ENCODE measurements at places on chromosomes 2 and 18. TPM values are rescaled to one million over a fixed set of nuclear protein-coding genes. Genes with fewer than 3 reads are reported as not detected.

- no peak for DNase-seq
- no peaks in the 10 kb centered on the region for H3K36me3 ChIP-seq
- no peak overlapping the region for H3K27ac ChIP-seq
- peaks cover 5% of the 10 kb centered on the region for H3K4me1 ChIP-seq
These were observed 12.2 kb upstream of the ZAP70 start for GRCh38 chr2:97701186-97701585.

GRCh38 chr2:168136392-168136977, 110.9 kb downstream of the STK39 start:
- no peaks in the 10 kb centered on the region for H3K4me1 ChIP-seq
- no peak for DNase-seq
- peaks cover 11% of the 10 kb centered on the region for H3K36me3 ChIP-seq
- H3K27ac ChIP-seq, result no peak overlapping the region
- no peak overlapping the region for H3K4me3 ChIP-seq

DNA sequence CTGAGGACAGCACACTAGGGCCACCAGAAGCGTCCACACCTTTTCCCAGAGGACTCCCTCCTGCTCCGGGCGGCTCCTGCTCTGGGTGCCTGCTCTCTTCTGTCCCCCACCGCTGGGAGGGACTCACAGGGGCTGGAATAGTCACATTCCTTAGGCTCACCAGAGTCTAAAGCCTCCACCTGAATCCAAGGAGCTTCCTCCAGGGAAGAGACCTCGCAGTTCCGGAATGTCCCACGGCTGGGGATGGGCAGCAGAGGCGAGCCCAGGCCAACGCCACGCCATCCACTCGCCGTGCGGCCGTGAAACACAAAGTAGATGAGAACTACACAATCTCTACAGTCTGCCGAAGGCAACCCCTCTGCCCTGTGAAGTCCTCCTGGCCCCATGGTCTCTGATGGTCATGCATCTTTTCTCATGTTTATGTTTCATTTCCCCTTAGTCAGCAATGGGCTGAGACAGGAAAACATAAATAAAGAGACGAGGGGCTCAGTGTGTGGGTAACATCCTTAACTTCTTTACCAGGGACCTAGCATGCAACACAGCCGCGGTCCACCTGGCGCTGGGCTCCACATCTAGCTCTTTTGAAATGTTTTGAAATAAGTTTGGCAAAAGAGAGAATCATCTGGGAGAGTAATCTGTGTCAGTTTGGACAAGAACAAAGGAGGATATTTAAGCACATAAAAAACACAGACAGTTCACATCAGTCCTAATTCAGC, 98.4 kb downstream of the PXDN start:
- H3K27me3 ChIP-seq, result no peaks in the 10 kb centered on the region
- no peak overlapping the region for H3K4me3 ChIP-seq
- H3K4me1 ChIP-seq, result no peaks in the 10 kb centered on the region
- H3K27ac ChIP-seq, result no peak overlapping the region
- peaks cover 30% of the 10 kb centered on the region for H3K36me3 ChIP-seq
- DNase-seq, result no peak

The SERPINB3 gene
- total RNA-seq, result 21.2 TPM

GRCh38 chr2:128456281-128456680, 137.6 kb upstream of the HS6ST1 start:
- no peaks in the 10 kb centered on the region for H3K4me1 ChIP-seq
- no peak overlapping the region for H3K27ac ChIP-seq
- H3K27me3 ChIP-seq, result no peaks in the 10 kb centered on the region
- H3K36me3 ChIP-seq, result no peaks in the 10 kb centered on the region
- DNase-seq, result no peak
- H3K4me3 ChIP-seq, result no peak overlapping the region

The DSEL gene
- total RNA-seq, result 3.6 TPM

GRCh38 chr2:240324312-240325015, 111.0 kb upstream of the GPC1 start:
- H3K36me3 ChIP-seq, result no peaks in the 10 kb centered on the region
- peaks cover 18% of the 10 kb centered on the region for H3K27me3 ChIP-seq
- no peak overlapping the region for H3K4me3 ChIP-seq
- peaks cover 17% of the 10 kb centered on the region for H3K4me1 ChIP-seq
- H3K27ac ChIP-seq, result no peak overlapping the region

- H3K4me1 ChIP-seq, result no peaks in the 10 kb centered on the region
- H3K27me3 ChIP-seq, result no peaks in the 10 kb centered on the region
- no peak for DNase-seq
- no peak overlapping the region for H3K4me3 ChIP-seq
- no peak overlapping the region for H3K27ac ChIP-seq
- H3K36me3 ChIP-seq, result no peaks in the 10 kb centered on the region
These were observed 5.1 kb downstream of the AFF3 start for GRCh38 chr2:100137318-100137717.

The PROC gene
- total RNA-seq, result 7.1 TPM

The GALNT5 gene
- 0.98 TPM for total RNA-seq

GRCh38 chr2:238845583-238846377, 2.1 kb upstream of the TWIST2 start:
- H3K27me3 ChIP-seq, result peaks cover 71% of the 10 kb centered on the region
- no peak for DNase-seq
- no peaks in the 10 kb centered on the region for H3K36me3 ChIP-seq
- peaks cover 27% of the 10 kb centered on the region for H3K4me1 ChIP-seq
- H3K4me3 ChIP-seq, result peak overlapping the region; percentile 59
- H3K27ac ChIP-seq, result peak overlapping the region; percentile 89

DNA sequence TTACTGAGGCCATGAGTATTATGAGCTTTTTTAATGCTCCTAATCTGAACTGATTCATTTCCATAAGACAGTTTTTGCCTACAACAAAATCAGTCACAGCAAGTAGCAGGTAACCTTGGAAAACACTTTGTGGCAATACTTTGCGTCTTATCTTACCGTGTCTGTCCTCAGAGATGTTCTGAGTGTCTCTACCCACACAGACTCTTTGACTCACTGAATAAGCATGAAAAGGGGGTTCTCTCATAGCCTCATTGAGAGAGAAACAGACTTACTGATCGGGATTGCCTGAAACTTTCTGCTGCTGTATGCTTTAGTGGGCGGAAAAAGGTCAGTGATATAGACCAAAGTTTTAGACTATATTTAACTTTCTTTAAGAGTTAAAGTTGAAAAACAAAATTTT, 92.6 kb downstream of the MYL12B start:
- no peaks in the 10 kb centered on the region for H3K27me3 ChIP-seq
- no peaks in the 10 kb centered on the region for H3K36me3 ChIP-seq
- no peak for DNase-seq
- no peak overlapping the region for H3K27ac ChIP-seq
- peaks cover 9% of the 10 kb centered on the region for H3K4me1 ChIP-seq

The C2orf80 gene
- total RNA-seq, result not detected

The AQP12B gene
- total RNA-seq, result not detected

GRCh38 chr18:73101977-73102376, 234.2 kb upstream of the NETO1 start:
- H3K4me1 ChIP-seq, result no peaks in the 10 kb centered on the region
- no peak for DNase-seq
- H3K27ac ChIP-seq, result no peak overlapping the region
- no peaks in the 10 kb centered on the region for H3K27me3 ChIP-seq
- H3K36me3 ChIP-seq, result no peaks in the 10 kb centered on the region
- no peak overlapping the region for H3K4me3 ChIP-seq

The SPRED2 gene
- total RNA-seq, result 27.5 TPM

The FBXO48 gene
- 2.2 TPM for total RNA-seq

- no peaks in the 10 kb centered on the region for H3K36me3 ChIP-seq
- H3K27ac ChIP-seq, result no peak overlapping the region
- DNase-seq, result no peak
- peaks cover 2% of the 10 kb centered on the region for H3K4me1 ChIP-seq
- H3K4me3 ChIP-seq, result no peak overlapping the region
- H3K27me3 ChIP-seq, result no peaks in the 10 kb centered on the region
These were observed 36.5 kb downstream of the COLEC12 start for GRCh38 chr18:463827-464541.

DNA sequence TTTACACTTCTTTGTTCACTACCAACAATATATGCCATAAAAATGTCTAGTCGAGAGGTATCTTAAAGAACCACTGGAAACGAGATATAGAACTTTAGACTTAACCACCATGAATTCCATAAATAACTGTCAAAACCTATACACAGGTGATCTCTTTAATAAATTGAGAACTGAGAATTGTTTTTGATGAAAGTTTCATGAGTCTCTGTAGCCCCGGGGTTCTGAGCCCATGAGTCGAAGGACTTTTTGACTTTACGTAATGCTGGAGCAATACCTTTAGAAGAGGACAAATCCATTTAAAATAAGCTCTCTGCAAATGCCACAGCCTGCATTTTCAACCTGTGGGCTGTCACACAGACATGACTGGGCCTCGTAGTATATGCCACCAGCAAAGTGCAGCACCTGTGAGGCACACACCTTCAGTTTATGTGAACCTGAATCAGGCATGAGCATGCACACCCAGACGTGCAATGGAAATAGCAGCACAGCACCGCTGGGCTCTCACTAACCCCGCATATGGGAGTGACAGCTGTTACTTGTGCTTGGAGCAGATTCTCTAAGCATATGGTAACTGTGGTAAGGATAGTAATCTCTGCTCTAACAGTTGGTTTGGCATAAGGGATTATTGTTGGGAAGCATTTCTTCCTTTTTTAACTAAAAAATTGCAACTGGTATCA, 383.2 kb downstream of the SOCS6 start:
- H3K4me3 ChIP-seq, result no peak overlapping the region
- H3K36me3 ChIP-seq, result no peaks in the 10 kb centered on the region
- no peak for DNase-seq
- H3K27ac ChIP-seq, result no peak overlapping the region

- no peaks in the 10 kb centered on the region for H3K27me3 ChIP-seq
- peaks cover 4% of the 10 kb centered on the region for H3K36me3 ChIP-seq
- H3K27ac ChIP-seq, result no peak overlapping the region
- no peak overlapping the region for H3K4me3 ChIP-seq
These were observed 80.2 kb downstream of the ASAP2 start for GRCh38 chr2:9286554-9287399.

The TMEM247 gene
- total RNA-seq, result not detected

The PPP1R1C gene
- 2.0 TPM for total RNA-seq

GRCh38 chr2:11861044-11861443, 114.6 kb downstream of the LPIN1 start:
- no peak overlapping the region for H3K27ac ChIP-seq
- peaks cover 12% of the 10 kb centered on the region for H3K4me1 ChIP-seq
- DNase-seq, result no peak

- no peak for DNase-seq
- no peaks in the 10 kb centered on the region for H3K4me1 ChIP-seq
- no peak overlapping the region for H3K27ac ChIP-seq
- H3K36me3 ChIP-seq, result no peaks in the 10 kb centered on the region
These were observed 86.9 kb downstream of the FAM117B start for GRCh38 chr2:202721621-202722020.

DNA sequence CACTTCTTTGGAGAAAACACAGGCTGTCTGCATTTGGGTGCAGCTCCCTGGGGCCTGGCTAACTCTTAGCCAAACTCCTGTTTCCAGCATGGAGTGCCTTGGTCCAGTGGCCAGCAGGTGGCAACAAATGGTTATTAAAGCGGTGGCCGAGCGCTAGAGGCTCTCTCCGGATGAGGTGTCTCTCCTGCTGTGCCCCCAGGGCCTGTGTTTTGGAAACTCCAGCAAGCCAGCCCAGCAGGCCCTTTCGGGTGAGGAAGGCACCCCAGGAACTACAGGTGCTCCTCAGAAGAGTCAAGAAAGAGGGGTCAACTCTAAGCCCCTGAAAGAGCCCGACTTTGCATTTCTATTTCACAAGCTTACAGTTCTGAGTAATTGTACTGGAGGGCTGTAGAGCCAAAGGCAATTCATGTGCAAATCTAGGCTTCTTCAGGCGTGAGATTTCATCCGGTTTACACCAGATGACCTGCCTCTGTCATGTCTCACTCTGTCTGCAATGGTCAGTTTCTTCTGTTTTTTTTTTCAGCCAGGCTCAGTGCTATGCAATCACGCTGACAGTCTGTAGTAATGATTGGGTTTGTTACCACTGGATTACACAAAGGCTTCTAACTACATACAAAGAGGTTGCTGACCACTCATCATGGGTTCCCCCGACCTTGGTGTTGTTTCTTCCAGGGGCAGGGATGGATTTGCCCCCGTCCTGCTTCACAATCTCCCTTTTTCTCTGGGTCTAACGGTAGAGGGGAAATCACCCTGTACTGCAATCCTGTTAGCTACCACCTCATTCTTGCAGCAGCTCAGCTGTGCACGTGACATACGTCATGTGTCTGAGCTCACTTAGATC, 7.6 kb upstream of the CHRNA1 start:
- H3K4me1 ChIP-seq, result peaks cover 7% of the 10 kb centered on the region
- no peak overlapping the region for H3K4me3 ChIP-seq
- no peaks in the 10 kb centered on the region for H3K27me3 ChIP-seq
- no peak overlapping the region for H3K27ac ChIP-seq
- H3K36me3 ChIP-seq, result no peaks in the 10 kb centered on the region
- peak; percentile 77 for DNase-seq

DNA sequence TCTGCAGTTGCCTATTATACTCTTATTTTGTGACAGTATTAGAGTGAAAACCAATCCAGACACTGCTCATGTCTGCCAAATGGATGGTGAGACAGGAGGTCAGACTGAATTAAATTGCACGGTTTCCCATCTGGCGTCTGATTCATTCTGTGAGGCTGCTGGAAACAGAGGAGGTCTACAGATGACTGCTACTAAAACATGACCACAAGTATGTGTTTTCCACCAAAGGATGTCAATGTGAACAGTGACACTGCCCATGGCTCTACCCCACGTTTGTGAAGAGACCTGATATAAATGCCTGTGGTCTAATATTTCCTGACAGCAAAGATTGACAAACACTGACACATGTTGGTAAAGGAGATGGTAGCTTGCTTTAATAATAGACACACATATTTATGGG, 104.3 kb upstream of the ST6GAL2 start:
- H3K27me3 ChIP-seq, result no peaks in the 10 kb centered on the region
- no peak overlapping the region for H3K27ac ChIP-seq
- no peak for DNase-seq
- H3K36me3 ChIP-seq, result no peaks in the 10 kb centered on the region
- H3K4me1 ChIP-seq, result no peaks in the 10 kb centered on the region

- peaks cover 34% of the 10 kb centered on the region for H3K4me1 ChIP-seq
- DNase-seq, result no peak
- no peaks in the 10 kb centered on the region for H3K27me3 ChIP-seq
- H3K4me3 ChIP-seq, result no peak overlapping the region
- H3K27ac ChIP-seq, result peak overlapping the region; percentile 53
These were observed 26.5 kb downstream of the LYPD6B start for GRCh38 chr2:149064856-149065630.

DNA sequence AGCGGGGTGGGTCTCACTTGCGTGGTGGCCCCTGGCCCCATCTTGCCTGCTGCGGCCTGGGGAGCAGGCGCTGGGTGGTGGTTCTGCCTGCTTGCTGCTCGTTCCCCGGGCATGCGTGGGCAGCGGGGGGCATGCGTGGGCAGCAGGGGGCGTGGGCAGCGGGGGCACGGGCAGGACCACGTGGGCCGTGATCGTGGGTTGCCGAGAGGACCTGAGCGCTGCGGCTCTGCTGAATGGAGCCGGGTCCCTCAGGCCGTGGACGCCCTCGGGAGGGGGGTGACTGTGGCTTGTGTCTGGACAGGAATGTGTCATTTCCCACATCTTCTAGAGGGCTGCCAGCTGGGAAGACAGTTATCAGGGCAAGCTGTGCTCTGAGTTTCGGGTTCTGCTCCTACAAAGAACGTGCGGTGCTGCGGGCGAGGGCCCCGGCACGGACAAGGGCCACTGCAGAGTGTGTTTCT, 8.3 kb upstream of the GAL3ST2 start:
- DNase-seq, result no peak
- H3K4me1 ChIP-seq, result peaks cover 10% of the 10 kb centered on the region
- H3K27ac ChIP-seq, result no peak overlapping the region
- H3K27me3 ChIP-seq, result no peaks in the 10 kb centered on the region
- peaks cover 13% of the 10 kb centered on the region for H3K36me3 ChIP-seq
- no peak overlapping the region for H3K4me3 ChIP-seq

- no peak overlapping the region for H3K4me3 ChIP-seq
- no peaks in the 10 kb centered on the region for H3K27me3 ChIP-seq
- no peaks in the 10 kb centered on the region for H3K4me1 ChIP-seq
- no peak for DNase-seq
- H3K27ac ChIP-seq, result no peak overlapping the region
- peaks cover 84% of the 10 kb centered on the region for H3K36me3 ChIP-seq
These were observed 41.2 kb downstream of the SAP130 start for GRCh38 chr2:127986548-127987079.

The WDR43 gene
- total RNA-seq, result 68.2 TPM
